SW 1271 (cell line): ENCODE measurements at places on chromosomes 2 and 18.

GRCh38 chr2:45211636-45212035, 202.4 kb upstream of the SIX2 start:
- no peak for DNase-seq

DNA sequence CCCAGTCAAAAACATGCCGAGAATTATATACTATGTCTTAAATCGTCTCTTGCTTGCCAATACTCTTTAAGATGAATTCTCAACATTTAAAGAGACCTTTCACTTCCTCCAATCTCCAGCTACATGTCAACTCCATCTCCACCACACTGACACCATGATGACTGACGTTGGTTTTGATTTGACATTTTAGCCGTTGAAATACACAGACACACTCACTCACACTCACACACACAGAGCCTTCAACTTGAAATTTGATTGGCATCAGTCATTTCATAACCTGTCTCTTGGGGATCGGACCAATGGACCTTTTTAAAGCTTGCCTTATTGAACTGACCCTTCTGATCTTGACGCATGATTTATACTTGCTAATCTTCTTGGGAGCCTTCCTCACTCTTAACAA, 230.8 kb upstream of the PIK3C3 start:
- DNase-seq = no peak

- DNase-seq = no peak
Measured at GRCh38 chr2:225465827-225466226, 66.3 kb downstream of the NYAP2 start.

DNA sequence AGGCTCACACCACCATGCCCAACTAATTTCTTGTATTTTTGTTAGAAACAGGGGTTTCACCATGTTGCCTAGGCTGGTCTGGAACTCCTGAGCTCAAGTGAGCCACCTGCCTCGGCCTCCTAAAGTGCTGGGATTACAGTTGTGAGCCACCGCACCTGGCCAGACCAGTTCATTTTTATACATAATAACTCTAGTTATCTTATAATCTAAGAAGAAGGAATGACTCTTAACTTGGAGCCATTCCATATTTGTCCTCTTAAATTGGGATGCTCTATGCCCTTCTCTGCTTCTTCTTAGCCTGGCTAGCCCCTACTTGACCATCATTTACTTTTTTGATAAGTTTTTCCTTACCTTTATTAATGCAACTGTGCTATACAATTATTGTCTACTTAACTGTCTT, 2.9 kb downstream of the RBM44 start:
- no peak for DNase-seq

- DNase-seq = no peak
Measured at GRCh38 chr18:379681-380330, 112.0 kb upstream of the THOC1 start.

DNA sequence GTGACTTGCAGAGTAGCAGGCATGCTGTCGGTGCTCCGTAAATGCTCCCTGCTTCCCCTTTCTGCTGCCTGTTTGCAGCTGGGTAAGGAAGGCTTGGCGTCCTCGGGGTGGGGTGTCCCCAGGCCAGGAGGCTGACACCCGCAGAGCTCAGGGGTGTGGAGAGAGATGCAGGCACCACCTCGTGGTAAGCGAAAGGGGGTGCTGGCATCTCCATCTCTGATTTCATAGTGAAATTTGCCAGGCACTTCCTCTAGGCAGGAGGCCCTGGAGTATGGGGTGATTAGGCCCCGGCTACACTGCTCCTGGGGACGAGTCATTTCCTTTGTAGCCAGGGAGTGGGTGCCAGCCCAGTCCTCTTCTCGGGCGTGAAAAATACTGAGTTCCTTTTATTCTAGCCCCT, 160.4 kb downstream of the KLHL29 start:
- DNase-seq = no peak

DNA sequence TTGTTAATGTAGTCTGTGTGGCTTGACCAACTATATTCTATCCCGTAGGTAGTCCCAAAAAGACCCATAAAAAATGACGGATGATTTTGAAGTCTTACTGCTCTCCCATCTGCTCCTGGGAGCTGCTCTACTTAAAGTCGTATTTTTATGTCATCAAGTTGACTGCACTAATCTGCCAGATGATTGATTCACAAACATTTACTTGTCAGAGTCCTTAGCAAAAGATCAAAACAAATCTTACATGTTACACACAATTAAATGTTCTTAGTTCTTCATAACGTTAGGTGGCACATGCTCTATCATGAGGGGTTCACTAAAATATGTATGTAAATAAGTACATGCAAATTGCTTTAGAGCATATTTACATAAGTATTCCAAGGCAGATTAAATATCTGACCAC, 498.3 kb upstream of the LRRTM4 start:
- no peak for DNase-seq

GRCh38 chr18:50117863-50118262, 77.1 kb downstream of the MYO5B start:
- DNase-seq = no peak

DNA sequence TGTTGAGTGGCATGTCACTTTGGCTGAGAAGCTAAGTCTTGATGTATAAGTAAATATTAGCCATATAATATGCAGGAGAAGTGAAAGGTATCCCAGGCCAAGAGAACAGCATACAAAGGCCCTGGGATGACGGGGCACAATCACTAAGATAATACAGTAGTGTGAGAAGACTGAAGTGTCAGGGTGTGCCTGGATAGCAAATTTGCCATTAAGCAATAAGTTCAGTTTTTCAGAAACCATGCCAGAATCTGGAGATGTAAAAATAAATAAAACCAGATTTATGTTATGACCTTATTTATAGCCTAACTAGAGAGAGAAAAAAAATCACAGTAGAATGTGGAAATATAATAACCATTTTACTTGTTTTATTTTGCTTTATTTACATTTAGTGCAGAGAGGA, 1858.7 kb upstream of the CELF4 start:
- no peak for DNase-seq

DNA sequence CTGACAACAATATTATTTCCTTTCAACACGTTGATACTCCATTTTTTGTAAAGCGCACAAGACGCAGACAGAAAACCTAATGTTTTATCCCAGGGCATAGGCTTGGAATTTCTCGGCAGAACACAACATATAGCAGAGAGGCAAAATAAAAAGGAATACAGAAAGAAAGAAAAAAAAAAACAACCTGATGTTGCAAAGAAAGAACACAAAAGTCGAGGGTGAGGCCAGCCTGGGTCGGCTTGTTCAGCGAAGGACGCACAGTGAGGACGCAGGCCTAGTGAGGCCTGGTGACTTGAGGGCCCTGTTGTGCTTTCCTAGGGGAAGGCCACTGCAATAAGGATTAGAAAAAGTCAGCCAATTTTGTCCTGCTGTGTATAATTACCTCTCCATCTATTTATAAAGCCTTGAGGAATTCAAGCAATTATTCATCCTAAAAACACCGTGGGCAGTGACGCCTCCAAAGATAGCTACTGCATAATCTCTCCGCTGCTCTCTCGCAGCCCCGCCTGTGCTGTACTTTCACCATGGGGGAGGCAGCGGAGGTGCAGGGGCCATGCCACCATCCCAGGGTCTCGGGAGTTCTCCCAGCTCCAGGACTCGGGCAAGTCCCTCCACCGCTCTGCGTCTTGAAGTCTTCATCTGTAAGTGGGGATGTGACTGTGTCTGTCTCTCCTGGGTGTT, 61.9 kb upstream of the SH3RF3 start:
- DNase-seq = no peak

DNA sequence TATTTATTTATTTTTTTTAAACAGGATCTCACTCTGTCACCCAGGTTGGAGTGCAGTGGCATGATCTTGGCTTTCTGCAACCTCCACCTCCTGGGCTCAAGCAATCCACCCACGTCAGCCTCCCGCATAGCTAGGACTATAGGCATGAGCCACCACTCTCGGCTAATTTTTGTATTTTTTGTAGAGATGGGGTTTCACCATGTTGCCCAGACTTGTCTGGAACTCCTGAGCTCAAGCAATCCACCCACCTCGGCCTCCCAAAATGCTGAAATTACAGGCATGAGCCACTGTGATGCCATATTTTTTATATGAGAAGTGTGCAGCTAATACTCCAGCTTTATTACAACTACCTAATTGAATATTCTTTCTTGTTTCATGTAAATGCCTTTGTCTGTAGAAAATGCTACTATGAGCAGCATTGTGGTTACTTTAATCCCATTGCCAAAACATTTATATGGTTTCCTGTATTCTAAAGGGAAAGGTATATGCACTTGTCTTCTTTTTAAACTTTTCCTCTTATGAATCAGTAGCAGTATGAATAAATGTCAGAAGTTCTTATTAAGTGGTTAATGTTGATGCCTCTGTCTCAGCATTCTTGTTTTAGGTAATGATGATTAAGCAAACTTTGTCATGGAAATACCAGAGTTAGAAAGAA, 9.5 kb upstream of the BCL2L11 start:
- no peak for DNase-seq

GRCh38 chr2:148302526-148302925, 281.6 kb downstream of the MBD5 start:
- DNase-seq = no peak

GRCh38 chr18:30999186-30999585, 43.4 kb downstream of the DSC3 start:
- DNase-seq = no peak

DNA sequence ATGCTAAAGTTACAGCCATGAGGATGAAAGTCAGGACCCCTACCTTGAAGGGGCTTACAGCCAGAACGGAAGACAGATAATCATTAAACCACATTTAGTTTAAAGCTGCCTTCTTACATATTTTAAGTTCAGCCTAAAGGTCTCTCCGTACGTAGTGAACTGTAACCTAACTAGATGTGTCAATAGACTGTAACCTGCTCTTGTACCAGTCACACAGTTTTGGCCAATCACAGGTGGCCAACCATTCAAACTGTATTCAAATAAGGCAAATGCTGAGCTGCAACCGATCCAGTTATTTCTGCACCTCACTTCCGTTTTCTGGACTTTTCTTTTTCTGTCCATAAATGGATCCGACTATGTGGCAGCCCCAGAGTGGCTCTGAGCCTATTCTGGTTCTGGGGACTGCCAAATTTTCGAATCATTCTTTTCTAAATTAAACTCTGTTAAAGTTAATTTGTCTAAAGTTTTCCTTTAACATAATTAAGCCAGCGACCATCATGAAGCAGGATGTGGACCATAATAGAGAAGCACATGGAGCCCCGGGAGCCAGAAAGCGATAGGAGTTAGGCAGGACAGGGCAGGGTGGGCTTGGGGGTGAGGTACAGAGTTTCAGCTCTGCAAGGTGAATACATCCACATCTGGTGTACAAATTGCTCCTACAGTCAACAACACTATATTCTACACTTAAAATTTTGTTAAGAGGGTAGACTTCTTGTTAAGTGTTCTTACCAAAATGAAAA, 48.4 kb upstream of the YPEL5 start:
- DNase-seq = no peak

DNA sequence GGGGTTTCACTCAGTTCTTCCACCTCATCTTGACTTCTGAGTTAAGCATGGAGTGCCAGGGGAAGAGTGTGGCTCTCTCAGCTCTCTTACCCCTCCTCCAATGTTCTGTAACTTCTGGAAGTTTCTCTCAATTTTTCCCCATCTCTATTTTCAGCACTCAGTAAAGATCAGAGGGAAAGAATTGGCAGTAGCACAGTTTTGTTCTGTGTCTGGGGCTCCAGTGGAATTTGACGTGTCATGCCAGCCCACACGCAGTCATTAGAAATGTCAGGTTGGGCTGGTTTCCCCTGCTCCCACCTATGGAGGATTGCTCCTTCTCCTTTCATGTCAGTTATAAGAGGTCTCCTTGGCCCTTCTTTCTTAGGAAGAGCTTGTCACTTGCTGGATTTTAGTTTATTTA, 104.6 kb upstream of the COL3A1 start:
- no peak for DNase-seq

DNA sequence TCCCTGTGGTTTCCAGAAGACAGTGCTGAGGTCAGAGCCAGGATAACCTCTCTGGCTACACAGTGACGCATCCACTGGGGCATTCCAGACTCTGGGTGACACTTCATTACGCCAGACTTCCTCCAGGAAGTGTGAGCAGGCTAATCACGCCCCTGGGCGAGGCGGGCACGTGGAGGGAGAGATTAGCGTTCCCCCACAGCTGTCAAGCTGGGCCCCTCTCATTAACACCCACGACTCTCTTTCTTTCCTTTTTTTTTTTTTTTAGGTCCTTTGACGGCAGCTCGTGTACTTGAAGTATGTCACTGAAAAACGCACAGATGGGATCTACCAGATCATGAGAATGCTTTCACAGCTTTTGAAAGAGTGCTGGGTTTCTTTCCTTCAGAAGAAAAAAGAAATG, 274.6 kb downstream of the AFF3 start:
- peak; percentile 22 for DNase-seq

DNA sequence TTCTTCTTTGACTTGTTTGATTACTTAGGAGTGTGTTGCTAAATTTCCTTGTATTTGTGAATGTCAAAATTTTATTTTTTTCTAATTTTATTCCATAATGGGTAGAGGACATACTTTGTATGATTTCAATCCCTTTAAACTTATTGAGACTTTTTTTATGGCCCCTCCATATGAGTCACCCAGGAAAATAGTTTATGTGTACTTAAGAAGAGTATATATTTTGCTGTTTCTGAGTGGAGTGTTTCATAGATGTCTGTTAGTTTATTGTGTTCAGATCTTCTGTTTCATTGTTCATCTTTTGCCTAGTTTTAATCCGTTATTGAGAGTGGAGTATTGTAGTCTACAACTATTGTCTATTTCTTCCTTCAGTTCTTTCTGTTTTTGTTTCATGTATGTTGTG, 81.9 kb downstream of the EPB41L5 start:
- no peak for DNase-seq

DNA sequence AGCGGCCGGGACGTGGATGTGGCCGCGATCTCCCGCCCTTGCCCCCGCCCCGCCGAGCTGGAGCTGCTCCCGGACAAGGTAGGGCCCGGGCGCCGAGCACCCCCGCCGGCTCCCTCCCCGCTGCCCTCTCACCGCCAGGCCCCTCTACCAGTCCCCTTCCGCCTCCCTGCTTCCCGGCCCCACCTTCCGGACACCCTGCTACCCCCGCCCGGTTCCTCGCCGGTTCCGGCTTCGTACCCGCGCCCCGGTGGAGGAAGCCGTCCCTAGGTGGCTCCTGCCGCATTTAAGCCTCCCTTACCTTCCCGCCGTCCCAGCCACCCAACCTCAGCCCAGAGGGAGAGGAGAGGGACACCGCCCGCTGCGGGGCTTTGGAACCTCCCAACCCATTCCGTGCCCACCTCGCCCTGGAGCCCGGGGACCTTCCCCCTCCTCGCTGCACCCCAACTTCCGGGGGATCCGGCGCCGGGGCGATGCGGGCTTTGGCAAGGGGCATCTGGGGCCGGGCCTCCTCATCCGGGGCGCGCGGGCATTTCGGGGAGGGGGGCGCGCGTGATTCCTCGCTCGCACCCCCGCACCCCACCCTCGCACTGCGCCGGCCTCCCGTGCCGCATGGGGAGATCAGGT, 475 bp downstream of the B3GNT2 start:
- peak; percentile 26 for DNase-seq

DNA sequence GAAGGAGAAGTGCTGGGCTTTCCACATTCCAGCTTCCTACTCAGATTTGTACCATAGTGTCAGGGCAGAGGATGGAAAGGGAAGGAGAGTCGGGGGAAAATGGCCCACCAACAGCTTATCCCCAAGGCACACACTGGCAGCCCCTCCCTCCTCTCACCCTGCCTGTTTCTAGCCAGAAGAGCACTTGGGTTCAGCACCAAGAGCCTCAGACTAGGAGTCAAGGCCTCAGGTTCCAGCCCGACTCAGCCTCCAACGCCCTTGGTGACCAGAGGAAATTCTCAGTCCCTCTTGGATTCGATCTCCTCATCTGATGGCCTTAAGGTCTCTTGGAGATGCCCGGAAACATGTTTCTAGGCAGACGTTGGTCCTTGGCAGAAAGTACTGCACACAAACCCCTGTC, 53.9 kb downstream of the TNS1 start:
- DNase-seq = no peak

- no peak for DNase-seq
Measured at GRCh38 chr2:171315781-171316180, 118.0 kb downstream of the METTL8 start.

- DNase-seq = no peak
Measured at GRCh38 chr18:34959211-34959829, 81.9 kb upstream of the MAPRE2 start.
